ENCODE measurements at places on chromosomes 5 and 9. TPM values are rescaled to one million over a fixed set of nuclear protein-coding genes. Genes with fewer than 3 reads are reported as not detected.

FAM78A gene
- polyA plus RNA-seq, result 4.3 TPM

IFNA17 gene
- not detected for polyA plus RNA-seq

QSOX2 gene
- polyA plus RNA-seq, result 3.6 TPM

POLR3G gene
- polyA plus RNA-seq, result 1.1 TPM

Data from psoas muscle (tissue), 8 donors.